ENCODE measurements at places on chromosomes 3 and 15.
A peak's percentile ranks its signal among the peaks of the same experiment; 100 is the strongest.

DNA sequence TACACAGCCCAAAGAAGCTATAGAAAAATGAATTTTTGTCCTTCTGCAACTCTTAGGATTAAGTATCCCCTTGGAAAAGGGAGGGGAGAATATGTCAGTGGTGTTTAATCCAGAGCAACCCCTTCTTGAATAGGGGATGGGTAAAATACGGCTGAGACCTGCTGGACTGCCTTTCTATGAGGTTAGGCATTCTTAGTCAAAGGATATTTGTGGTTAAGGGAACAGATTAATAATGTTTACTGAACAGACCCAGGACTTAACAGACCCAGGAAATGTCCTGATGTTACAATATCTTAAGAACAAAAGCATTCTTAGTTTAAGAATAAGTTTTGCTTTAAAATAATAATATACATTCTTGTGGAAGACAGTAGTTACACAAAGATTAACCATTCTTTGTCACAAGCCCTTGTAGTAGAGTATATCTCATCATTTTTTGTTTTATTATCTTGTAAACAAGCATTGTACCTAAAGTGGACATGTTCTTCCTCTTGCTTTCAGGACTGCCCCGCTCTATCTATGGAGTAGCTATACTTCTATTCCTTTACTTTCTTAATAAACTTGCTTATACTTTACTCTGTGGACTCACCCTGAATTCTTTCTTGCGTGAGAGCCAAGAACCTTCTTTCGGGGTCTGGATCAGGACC is 43.8 kb upstream of the B3GALNT1 start:
- no peak for DNase-seq

- DNase-seq = no peak
These were observed 33.3 kb downstream of the PCSK6 start for GRCh38 chr15:101456057-101456739.

DNA sequence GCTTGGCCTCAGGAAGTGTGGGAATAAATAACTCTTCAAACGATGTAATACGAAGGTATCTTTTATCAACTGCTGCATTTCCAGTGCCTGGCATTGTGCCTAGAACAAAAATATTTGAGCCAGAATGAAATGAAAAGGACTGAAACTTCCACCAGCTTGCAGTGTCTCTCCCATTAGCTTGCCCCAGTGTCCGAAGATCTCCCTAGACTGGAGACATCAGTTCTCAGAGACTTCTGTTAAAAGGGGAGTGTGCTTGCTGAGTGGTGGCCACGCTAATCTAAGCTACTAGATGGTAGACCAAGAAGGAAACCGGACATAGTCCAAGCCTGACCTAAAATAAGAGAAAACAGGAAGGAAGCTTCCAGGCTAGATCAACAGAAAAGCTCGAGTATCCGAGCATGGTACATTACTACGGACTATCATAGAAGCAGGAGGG is 28.6 kb downstream of the KCNAB1 start:
- no peak for DNase-seq

DNA sequence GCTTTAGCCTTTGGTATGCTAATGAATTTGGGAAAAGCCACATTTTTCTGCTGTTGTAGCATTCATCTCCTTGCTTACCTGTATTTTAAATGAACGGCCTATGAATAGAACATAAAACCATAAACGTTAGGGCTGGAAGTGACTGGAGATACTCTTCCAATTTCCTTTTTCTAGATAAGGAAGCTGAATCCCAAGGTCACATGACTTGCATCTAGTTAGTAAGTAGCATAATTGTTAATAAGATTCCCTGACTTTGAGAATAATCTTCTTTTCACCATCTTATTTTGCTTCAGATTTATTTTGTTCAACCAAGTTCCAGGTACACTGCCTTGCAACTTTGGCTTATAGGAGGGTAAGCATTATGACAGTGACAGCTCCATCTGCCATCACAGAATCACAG is 20.7 kb upstream of the EDEM1 start:
- no peak for DNase-seq

- no peak for DNase-seq
These were observed 128.5 kb downstream of the SERPINI1 start for GRCh38 chr3:167863811-167864551.

DNA sequence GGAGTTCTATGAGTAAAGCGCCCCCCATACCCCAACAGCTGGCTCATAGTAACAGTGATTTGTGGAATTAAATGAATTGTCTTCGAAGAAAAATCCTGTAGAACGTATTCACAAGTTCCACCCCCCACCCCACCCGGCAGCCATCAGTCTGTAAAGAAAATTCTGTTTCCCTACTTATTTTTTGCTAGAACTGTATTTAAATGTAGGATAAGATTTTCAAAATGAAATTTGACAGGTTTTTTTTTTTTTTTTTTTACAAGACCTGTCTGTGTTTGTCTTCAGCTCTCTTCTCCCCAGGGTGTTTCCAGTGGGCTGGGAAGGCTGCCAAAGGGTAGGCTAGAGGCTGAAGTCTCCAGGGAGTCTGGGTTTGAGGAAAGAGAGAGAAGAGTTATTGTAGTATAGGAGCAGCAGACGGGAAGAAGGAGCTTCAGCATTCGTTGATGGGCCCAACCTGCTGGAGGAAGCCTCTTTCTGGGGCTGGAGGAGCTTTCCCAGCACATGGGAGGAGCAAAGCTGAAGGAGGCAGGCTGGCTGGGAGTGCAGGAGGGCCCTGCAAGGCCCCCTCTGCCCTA is 130.6 kb upstream of the SEMA6D start:
- no peak for DNase-seq

DNA sequence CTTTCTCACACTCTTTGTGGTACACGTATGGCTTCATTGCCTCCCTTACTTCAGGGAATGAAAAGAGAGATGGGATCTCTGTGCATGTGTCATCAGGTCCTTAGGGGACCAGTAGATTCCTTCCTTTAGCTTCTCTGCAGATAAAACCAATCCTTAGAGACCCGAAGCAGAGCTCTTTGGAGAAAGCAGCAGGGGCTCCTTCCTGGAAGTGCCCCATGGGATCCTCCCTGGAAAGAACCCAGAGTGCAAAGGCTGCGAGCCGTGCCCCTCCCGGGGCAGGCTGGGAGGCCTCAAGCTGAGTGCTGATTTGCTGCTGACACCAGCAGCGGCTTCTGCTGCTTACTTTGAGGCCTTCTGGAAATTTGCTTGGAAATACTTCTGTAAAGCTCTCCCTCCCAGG is 328.6 kb upstream of the RGMA start:
- no peak for DNase-seq

GRCh38 chr15:63061975-63062374 is 19.4 kb downstream of the TPM1 start:
- no peak for DNase-seq

GRCh38 chr3:140602781-140603180 is 75.1 kb upstream of the TRIM42 start:
- DNase-seq = no peak

DNA sequence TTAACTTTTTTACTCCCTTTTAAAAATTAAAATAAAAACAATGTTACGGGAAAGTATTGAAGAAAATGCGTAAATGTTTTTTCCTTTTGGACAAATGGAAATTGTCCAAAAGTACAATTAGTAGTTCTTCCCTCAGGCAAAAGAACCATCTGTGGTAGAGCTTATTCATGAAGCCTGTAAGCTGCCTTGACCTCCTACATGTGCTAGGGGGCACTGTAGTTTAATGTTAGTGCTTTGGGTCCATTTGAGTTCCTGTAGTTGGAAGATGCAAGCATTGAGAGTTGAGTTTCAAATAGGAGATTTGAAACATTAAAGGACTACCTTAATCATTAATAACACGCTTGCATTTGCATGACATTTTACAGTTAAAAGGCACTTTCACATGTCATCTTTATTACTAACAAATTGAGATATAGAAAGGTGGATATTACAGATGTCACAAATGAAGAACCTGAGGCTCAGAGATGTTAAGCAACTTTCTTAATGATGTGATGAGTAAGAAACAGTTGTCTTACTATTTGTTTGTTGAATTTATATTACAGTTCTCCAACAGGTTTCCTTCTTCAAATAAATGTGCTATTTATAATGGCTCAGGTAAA is 1.8 kb upstream of the ZNF385D start:
- no peak for DNase-seq

DNA sequence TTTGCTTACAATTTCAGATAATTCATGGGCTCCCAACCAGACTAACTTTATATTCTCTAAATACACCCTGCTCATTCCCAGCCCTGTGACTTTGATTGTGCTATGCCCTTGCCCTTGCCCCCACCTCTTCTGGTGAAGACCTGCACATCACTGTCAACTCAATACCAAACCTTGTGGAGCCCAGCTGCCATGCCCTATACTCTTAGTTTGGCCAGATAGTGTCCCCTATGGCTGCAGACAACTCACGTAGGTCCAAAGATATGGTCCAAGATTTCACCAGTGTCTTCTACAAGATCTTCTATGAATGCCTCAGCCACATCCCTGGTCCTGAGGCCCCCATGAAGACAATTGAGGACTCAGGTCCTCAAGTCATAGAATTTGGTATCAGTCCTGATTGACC is 118.3 kb upstream of the EIF1B start:
- DNase-seq = no peak

GRCh38 chr15:88089731-88090130 is 166.8 kb downstream of the NTRK3 start:
- DNase-seq = no peak

- DNase-seq = no peak
These were observed 32.9 kb downstream of the EPHB3 start for GRCh38 chr3:184594371-184595001.

DNA sequence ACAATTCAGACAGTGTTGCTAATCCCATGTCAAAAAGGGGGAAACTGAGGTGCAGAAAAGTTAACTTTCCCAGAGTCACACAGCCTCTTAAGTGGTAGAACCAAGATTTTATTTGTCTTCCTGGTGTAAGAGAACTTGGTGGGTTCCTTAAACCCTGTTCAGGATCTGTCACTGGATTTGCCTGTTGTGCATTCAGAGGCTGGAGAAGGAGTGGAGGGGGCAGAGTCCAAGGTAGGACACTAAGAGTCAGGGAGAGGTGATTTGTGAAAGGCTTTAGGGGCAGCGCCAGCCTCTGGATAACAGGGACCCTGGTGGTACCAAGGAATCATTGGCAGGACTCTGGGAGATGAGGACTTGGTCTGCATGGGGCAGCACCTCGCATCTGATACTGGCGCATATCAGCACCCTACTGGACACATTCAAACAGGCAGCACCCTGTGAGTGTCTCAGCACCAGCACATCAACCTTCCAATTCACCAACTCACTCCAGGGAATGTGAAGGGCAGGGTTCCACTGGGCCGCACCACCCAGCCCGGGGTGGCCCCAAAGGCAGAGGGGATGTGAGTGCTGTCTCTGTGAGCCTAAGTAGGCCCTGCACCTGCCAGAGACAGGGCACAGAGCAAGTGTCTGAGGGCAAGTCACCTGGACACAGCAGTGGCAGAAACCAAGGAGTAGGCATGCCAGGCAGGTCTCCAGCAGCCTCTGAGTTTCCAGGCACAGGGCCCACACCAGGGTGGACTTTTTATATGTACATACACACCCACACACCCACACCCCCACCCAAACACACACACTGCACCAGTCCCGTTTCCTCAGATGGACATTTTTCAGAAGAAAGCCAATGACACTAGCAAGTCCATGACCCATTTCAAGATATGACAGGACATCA is 71.6 kb downstream of the LIPC start:
- DNase-seq = no peak

- peak; percentile 3 for DNase-seq
These were observed 22.0 kb upstream of the ZCWPW2 start for GRCh38 chr3:28326458-28326926.

- DNase-seq = no peak
These were observed 221.2 kb downstream of the THRB start for GRCh38 chr3:24273491-24273890.

- peak; percentile 63 for DNase-seq
These were observed 28.4 kb downstream of the CCDC12 start for GRCh38 chr3:46947981-46948791.

- DNase-seq = no peak
These were observed 235.6 kb downstream of the MYRIP start for GRCh38 chr3:40045051-40045450.

- no peak for DNase-seq
These were observed 5.1 kb downstream of the IGDCC3 start for GRCh38 chr15:65372787-65373067.

DNA sequence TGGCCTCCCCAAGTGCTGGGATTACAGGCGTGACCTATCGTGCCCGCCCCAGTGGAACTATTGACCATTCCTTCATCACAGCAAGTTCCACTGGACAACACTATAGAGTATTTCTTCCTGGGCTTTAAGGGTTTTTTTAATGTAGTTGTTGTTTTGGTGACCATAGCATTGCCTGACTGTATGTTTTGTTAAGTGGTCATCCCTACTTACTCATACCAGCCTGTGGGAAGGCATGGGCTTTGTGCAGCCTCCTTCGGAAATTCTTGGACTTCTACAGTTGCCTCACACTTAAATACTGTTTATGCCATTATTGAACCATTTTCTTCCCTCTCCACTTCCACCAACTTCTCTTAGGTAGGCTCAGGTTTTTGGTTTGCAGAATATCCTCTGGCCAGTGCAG is 19.9 kb upstream of the ALPK3 start:
- no peak for DNase-seq

GRCh38 chr3:102031834-102032233 is 182.5 kb downstream of the NFKBIZ start:
- no peak for DNase-seq

DNA sequence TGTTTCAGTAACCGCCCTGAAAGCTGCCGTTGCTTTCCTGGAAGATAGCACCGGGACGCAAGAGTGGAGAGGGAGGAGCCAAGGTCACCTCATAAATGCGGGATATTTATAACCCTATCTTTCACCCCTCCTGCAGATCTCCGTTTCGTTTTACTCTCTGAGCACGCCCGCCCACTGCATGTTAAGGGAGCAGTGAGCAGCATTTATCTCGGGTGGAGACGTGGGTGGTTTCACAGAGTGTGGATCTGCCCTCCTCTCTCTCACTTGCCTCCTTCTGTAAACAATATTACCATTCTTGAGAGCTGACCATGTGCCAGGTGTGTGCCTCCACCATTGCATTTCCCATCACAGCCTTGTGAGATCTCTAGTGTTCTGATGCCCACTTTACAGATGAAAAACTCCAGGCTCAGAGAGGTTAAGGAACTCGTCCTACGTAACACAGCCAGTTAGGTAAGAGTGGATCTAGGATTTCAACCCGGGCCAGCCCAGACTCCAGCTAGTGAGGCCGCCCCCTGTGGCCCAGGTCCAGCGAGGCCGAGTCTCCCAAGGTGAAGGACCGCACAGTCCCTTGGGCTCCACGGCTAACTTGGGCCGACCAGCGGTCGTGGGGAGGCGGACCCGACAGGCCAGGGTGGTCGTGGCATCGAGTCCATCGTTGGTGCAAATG is 16.9 kb upstream of the SEMA4B start:
- DNase-seq = peak; percentile 27

- DNase-seq = no peak
These were observed 84.6 kb downstream of the DGKG start for GRCh38 chr3:186277268-186277909.

DNA sequence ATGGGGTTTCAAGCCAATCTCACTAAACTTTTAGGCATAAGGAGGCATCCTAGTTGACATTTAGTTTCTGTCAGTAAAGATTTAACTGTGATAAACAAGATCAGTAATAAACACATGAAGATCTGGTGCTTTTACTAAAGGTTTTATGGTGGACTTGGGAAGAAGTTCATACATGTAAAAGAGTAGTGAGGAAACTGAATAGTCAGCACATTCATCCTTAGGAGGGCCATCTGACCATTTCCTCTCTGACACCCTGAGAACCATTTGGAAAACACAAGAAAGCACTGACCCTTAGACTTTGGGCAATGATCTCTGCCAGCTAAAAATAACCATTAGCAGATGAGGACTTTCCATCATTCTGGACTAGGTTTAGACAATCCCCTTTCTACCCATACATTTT is 1040.9 kb downstream of the AGBL1 start:
- DNase-seq = no peak

Measured in activated CD4-positive, alpha-beta T cell treated with anti-CD3 and anti-CD28 coated beads, Interleukin-2, amount 50 U/mL, for 4 hours (primary cell).